ENCODE measurements at places on chromosomes 3 and 15.
A peak's percentile ranks its signal among the peaks of the same experiment; 100 is the strongest.

GRCh38 chr3:123678108-123678511 lies 93.3 kb upstream of the HACD2 start:
- no peak for DNase-seq

- no peak for DNase-seq
Observed at GRCh38 chr3:63936925-63937324, 24.7 kb upstream of the SCAANT1 start.

- no peak for DNase-seq
Observed at GRCh38 chr3:41847679-41848078, 114.2 kb downstream of the ULK4 start.

DNA sequence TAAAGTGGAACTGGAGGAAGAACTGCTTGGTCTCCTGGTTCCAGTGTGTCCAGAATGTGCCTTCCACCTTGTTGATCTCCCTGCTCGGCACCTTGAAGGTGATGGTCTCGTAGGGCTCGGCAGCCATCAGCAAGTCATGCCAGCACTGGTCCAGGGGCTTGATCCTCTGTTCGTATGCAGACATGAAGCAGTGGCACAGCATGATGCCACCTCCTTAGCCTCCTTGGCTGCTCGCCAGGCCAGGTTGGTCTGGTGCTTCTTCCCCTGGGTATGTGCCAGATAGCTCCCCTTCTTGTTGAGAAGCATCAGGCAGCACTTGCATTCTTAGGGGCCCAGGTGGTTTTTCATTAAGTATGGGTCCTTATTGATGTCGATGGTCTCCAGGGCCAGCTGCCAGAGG lies 17.8 kb upstream of the TXNRD3 start:
- no peak for DNase-seq

- peak; percentile 79 for DNase-seq
Observed at GRCh38 chr3:133490468-133491351, 82.8 kb upstream of the CDV3 start.

DNA sequence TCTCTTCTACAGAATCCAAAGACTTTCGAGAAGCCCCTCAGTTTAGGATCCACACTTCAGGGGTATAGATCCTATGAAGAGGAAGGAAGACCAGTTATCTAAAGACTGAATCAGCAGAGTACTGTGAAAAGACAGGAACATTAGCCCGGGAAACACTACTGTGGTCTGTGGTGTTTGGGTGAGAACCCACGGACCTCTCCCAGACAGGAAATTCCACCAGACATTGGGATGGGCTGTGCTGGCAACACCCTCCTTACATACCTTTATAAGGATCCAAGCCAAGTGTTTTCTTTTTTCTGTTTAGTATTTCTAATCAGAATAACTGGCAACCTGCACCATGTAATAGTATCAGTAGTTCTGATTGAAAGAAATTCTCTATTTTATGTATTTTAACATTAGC lies 14.1 kb downstream of the TMEM207 start:
- no peak for DNase-seq

DNA sequence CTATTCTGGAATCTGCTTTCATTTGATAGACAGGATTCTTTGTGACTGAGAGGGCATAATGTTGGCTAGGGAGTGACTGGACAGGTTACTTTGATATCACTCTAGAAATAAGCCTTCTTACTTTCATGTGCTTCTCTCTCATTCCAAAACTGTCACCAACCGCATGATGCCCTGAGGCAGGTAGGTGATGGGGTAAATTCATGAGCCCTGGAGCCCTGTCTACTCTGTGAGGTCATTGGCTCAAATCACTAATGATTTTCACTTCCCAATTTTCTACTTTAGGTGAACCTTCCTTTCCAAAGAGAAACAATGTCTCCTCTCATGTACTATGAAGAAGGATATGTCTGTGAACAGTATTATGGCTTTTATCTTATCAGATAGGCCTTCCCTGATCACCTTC lies 596.7 kb downstream of the TUSC7 start:
- DNase-seq = no peak

DNA sequence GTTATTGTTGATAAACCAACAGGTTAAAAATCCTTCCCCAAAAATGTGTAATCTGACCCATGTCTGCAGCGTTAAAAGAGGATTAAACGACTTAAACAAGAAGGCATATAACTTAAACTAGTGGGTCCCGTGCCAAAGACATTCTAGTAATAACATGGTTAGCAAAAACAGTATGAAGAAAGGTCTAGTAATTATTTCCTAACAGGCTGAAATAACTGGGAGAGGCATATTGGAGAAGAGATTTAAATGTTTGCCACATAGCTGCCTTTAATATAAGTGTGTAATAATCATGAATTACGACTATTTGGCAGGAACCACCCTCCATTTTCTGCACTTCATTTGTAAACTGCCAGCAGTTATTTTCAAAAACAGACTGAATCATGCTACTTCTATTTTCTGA lies 67.7 kb upstream of the CSPG5 start:
- no peak for DNase-seq

DNA sequence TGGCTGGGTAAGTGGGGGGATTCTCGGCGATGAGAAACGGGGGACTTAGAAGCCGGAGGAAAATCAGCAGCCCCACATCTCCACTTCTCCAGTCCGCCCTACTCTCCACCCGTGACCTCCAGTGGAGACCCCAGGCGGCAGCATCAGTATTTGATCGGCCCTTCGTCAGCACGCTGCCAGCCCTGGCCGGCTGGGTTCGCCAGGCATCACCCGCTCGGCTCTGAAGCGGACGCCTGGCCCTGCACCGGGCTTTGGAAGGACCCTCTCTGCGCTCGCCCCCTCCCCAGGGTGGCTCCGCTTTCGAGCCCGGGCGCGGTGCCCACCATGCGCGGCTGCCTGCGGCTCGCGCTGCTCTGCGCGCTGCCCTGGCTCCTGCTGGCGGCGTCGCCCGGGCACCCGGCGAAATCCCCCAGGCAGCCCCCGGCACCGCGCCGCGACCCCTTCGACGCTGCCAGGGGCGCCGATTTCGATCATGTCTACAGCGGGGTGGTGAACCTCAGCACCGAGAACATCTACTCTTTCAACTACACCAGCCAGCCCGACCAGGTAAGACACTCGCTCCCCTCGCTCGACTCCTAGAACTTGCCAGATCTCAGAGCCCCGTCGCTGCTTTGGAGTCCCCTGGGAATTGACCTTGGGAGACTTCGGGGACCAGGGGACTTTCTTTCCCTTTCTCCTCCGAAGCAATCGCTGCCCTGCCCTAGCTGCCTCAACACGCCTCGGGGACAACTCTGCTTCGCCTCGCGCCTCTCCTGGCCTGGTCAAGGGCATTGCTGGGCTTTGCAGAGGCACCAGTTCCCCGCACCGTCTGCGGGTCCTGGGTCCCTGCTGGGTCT lies 561 bp downstream of the SIDT1 start:
- DNase-seq = peak; percentile 63

DNA sequence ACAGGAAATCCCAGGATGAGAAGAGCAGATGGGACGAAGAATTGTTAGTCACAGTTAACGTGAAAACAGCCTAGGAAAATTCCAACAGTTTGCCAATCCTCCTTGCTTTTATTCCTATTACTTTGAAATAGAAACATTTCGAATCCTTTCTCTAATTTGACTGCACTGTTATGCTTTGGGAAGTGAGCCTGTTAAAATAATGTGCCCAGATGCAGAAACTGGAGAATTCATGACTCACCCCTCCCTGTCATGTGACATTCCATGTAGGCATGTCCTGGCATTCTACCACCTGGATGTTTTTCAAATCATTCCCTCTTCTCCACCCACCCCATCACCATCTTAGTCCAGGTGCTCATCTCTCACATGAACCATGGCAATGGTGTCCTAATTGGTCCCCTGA lies 107.3 kb downstream of the MINAR1 start:
- no peak for DNase-seq

DNA sequence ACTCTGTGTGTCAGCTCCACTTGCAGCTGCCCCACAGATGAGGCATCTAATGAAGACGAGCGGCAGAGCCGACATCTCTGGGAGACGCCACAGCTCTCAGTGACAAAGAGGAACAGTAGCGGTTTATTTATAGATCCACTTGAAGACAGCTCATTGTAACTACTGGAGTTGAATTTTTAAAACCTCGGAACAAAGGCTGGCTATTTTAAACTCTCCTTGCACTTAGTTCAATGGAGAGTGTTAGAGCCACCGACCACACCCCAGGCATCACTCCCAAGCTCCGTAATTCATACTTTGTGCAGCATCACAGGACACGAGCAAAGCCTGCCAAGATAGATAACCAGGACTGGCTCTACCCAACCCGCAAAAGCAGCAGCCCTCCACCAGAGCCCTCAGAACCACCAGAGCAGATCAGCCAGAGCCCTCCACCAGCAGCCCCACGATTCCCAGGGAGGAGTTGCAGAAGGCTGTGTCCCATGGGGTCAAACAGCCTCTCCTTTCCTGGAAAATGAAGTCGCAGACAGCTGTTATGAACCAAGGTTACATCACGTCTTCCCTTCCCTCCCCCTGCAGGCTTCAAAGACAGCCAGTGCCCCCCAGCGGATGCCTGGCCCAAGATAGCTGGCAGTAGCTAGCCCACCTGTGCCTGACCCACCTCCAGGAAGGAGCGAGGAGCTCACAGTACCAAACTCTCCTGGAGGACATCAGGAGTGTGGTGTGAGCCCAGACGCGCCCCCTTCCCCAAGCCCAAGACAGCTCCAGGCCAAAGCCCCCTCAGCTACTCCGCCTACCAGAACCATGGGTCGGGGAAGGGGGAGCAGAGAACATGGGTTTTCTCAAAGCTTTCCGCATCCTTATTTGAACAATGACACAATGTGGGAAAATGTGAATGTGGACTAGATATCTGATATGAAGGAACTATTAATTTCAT lies 45.7 kb downstream of the POC1A start:
- no peak for DNase-seq

- DNase-seq = no peak
Observed at GRCh38 chr3:13281507-13282357, 138.4 kb downstream of the NUP210 start.

GRCh38 chr3:190099099-190099498 lies 21.6 kb downstream of the P3H2 start:
- DNase-seq = no peak

- no peak for DNase-seq
Observed at GRCh38 chr3:3240986-3241385, 61.5 kb upstream of the CRBN start.

GRCh38 chr3:23253214-23253613 lies 50.1 kb downstream of the UBE2E2 start:
- DNase-seq = no peak

DNA sequence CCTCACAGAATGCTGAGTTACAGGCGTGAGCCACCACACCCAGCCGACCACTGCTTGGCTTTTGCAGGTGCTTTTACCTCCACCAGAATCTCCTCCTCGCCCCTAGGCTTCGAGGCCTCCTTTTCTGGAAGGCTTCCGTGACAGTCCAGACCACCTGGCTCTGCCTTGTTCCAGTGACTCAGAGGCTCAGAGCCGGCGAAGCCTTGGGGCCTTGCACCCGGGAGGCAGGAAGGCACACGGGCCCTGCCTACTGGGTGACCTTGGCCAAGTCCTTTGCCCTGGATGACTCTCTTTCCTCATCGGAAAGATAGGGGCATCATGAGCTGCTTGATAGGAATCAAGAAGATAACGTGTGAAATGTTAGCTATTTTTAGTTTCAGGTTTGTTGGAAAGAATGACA lies 31.3 kb upstream of the FURIN start:
- peak; percentile 78 for DNase-seq

- DNase-seq = no peak
Observed at GRCh38 chr15:91385311-91385710, 285.3 kb downstream of the SV2B start.

DNA sequence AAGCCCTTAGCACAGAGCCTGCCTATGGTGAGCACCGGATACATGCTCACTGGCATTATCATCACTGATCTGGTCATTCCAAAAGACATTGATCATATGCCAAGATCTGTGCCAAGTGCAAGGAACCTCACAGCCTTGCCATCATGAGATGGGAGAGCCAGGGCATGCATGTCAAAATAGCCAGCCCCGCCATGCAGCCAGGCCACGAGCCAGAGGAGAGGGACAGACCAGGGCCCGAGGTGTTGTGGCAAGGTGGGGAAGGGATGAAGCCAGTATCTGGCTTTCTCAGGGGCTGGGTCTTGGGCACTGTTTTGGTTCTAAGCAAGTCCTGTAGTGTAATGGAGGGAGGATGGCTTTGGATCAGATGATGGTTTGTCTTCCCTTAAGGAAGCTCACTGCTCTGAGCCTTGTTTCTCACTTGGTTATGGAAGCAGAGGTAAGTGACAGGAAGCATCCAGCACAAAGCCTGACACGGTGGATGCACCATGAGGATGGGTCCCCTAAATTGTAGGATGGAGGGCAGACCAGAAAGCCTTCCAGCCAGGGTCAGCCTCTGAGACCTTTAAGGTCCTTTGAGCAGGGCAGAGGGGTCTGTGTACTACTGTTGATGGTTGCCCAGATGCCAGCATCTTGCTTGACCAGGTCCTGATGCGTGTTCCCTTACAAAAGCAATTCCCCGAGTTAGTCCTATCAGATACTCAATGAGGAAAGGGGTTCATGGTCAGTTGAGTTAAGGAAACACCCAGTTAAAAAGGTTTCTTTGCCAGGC lies 247.7 kb upstream of the TLE3 start:
- DNase-seq = no peak

- DNase-seq = no peak
Observed at GRCh38 chr3:160471892-160472291, 22.3 kb upstream of the TRIM59 start.

DNA sequence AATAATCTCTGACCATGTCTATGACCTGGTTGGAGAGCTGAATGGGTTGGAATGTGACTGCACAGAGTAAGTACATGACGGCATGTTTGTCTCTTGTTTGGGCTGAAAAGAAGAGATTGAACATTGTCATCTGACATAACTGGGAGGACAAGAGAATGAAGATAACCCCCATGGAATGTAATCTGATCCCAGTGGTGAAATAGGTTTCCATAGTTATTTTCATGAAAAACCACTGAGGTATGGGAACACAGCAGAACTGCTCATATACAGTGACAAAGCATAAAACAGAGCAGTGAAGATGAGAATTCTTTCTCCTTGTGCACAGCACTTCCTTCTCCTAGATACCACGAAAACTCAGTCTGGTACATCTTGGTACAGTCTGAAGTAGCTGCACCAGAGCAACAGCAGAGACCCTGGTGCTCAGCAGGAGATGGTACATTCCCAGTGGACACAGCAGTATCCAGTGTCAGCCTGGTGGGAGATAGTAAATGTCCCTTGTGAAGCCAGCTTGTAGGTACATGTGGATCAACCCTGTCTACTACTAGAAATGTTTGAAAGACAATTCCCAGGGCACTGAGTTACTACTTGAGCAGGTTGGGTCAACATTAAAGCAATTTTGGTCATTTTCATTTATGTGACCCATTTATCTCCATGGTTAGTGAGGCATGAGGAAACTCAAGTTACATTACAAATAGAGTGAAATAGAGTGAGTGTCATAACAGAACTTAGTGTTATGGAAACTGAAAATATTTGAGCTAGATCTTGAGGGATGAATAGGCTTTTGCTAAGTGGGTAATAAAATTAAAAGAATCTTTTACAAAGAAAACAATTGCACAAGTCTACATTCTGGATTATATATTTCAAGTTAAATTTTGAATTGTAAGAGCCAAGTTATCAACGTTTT lies 178.3 kb downstream of the SUCNR1 start:
- DNase-seq = no peak

All from stimulated activated naive CD8-positive, alpha-beta T cell treated with anti-CD3 and anti-CD28 coated beads, Interleukin-15, amount 100 ng/mL, for 72 hours (primary cell).